ENCODE measurements at places on chromosomes 1 and 21.

- no peak for DNase-seq
These were observed 9.1 kb downstream of the RHOU start for GRCh38 chr1:228744356-228744755.

- no peak for DNase-seq
These were observed 44.5 kb downstream of the TSEN15 start for GRCh38 chr1:184096005-184096404.

DNA sequence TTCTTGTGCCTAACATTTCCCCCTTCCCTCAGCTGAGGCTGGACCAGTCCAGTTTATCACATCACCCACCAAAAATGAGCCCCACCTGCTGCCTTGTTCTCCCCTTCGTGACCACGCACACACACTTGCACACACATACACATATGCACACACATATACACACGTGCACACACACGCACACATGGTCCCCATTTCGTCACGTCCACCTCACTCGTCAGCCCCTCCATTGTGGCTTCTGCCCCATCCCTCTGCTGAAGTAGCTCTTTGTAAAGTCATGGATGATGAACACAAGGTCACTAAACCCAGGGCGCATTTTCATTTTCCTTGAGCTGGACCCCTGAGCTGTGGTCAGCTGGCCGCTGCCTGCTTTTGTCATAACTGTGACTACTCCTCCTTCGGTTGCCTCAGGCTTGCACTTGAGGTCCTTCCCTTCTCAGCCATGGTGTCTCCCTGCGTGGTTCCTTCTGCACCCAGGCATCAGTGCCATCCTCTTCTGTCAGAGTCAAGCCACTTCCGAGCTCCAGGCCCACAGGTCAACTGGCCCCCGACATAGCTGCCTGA, 93.8 kb downstream of the SYT2 start:
- DNase-seq, result no peak

DNA sequence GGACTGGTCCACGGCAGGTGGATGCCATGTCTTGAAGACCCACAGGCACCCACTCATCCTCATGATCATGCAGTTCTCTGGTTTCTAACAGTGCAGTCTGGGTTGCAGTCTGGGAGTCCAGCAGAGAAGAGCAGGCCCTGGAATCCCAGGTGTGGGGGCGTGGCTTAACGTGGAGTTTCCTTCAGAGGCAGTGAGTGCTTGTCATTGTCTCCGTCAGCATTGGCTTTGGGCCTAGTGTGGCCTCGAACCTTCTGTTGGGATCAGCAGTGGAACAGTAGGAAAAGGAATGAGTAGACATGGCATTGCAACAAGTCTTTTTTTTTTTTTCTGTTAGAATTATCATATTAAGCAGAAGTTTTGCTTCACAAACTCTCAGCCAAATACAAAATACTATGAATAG, 12.8 kb downstream of the LGALS8 start:
- no peak for DNase-seq

DNA sequence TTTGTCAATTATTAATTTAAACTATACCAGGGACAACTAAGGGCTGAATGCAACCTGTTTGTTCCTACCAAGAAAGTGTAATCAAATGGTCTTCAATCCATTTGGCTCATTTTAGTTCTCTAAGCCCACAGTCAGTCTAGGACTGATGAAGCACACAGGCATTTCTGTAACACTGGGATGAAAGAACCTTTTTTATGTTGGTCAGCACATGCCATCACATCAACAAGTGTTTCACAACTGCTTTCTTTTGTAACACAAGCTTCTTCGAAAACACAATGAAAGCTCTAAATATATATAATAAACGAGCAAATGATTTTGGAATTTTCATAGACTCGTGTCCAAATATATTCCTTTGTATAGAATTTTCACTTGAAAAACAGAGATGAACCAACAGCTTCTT, 28.8 kb downstream of the HEATR1 start:
- DNase-seq, result no peak

DNA sequence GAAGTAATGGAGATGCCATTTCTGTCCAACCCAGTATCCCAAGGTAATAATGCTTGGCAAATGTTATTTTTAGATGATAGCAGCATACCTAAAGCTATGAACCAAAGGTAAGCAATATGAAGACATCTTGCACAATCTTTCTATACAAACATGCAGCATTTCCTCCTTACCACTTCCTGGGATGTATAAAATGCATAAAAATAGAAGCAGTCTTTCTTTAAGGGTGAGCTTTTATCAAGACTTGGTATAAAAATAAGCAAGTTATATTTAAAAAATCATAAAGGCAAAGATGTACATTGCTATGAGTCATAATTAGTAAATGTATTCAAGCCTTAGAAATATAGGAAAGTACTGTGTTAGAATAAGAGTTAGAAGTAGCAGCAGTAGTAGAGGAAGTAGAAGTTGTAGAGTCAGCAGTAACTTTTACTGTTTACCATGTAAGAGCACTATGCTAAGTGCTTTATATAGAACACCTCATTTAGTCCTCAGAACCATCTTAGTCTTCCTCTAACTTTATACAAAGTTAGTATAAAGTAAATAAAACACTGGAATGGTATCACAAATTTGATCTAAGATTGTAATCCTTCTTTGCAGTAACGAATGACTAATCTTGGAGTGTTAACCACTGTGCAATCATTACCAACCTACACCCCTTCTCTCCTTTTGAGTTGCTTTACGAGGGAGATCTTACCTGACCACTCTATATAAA, 371.3 kb downstream of the VAV3 start:
- DNase-seq, result no peak

GRCh38 chr1:39398278-39399021, 93.0 kb upstream of the BMP8A start:
- no peak for DNase-seq

- DNase-seq, result no peak
These were observed 10.4 kb upstream of the CELA3B start for GRCh38 chr1:21966247-21967000.

- DNase-seq, result no peak
These were observed 64.0 kb downstream of the PLPPR5 start for GRCh38 chr1:98940722-98941079.

DNA sequence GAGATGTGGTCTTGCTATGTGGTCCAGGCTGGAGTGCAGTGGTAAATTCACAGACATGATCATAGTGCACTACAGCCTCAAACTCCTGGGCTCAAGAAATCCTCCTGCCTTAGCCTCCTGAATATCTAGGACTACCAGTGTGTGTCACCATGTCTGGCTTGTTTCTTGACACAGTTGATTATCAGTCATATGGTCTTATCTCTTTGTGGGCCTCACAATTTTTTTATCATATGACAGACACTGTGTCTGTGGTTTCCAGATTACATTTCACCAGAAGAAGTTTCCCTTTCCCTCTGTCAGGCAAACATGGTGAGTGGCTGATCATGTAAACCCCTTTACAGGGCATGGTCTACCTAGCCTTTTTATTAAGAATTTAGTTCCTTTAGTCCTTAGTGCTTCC, 96.1 kb downstream of the HFM1 start:
- no peak for DNase-seq

DNA sequence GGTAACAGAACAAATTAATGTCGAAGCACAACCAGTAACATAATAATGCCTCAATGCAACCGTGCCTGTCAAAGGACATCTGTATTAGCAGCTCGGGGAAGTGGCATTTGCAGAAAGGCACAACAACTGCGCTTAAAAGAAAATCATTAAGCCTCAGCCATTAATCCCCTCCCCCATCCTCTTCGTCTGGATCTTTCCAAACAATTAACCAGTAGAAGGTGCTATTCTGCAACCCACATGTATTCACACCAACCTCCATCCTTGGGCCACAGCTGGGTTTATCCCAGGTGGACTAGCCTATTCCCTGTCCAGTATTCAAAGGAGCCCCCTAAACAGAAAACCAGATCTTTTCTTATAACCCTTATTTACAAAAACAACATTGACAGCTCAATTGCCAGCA, 2.6 kb downstream of the RERE start:
- DNase-seq, result no peak

GRCh38 chr1:22755641-22756040, 45.0 kb downstream of the EPHB2 start:
- DNase-seq, result no peak

DNA sequence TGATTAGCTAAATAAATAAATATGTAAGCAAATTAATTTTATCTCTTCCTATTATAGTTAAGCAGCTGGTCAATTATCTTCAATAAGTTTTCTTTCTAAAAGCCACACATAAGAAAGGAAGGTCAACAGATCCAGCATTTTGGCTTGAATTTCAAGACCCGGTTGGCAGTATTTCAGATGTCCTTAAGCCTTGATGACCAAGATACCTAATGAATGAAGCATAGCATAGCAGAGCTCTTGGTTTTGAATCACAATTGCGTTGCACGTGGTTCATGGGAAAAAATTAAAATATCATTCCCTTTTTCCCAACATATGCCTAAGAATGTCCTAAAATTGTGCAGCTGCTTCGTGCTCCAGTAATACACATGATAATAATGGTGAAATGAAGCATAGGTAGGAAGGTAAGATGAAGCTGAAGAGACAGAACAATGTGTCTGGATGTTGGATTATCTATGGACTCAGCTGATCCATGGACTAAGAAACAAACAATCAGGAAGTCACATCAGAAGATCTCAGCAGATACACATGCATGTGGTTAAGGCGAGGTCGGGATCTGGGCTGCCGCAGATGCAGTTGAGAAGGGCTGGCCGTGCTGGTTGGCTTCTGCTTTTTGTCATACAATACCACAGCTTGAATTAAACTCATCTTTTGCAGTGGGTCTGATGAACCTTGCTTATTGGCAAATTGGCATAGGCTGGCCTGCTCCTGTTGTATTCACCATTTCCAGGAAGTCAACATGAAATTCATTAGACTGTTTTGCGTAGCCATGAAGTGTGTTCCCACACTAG, 284.9 kb upstream of the RUNX1 start:
- no peak for DNase-seq

DNA sequence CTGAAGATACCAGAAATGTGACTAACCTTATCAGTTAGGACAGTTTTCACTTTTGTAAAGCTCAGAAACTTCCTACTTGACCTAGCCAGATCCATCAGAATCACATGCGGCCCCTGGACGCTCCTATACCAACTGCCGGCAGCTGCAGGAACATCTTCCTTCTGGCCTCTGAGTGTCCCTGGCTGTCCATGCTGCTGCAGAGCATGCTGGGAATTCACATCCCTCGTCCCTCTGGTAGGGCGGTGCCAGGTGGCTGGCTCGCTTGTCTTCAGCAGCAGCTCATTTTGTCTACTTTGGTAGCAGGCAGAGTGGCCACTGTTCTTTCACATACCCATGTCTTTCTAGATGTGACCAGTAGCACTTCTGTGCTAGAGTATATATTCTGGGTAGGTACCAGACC, 34.4 kb downstream of the HHAT start:
- DNase-seq, result no peak

DNA sequence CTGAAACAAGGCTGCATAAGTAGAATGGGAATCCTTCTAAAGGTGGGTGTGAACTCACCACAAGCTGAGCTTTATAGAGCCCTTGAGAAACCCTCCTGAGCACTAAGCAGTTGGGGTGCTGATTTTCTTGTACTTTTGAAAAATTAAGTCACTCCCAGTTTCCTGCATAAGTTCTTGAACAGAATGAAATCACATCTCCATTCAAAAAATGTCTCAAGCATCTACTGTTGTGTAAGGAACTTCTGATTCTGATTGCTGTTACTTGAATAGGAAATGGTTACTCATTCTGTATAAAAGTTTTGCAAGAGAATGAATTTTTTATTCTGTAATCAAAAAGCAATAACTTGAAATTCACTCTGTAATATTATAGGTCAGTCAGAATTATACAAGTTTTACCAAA, 50.8 kb upstream of the WNT2B start:
- no peak for DNase-seq

DNA sequence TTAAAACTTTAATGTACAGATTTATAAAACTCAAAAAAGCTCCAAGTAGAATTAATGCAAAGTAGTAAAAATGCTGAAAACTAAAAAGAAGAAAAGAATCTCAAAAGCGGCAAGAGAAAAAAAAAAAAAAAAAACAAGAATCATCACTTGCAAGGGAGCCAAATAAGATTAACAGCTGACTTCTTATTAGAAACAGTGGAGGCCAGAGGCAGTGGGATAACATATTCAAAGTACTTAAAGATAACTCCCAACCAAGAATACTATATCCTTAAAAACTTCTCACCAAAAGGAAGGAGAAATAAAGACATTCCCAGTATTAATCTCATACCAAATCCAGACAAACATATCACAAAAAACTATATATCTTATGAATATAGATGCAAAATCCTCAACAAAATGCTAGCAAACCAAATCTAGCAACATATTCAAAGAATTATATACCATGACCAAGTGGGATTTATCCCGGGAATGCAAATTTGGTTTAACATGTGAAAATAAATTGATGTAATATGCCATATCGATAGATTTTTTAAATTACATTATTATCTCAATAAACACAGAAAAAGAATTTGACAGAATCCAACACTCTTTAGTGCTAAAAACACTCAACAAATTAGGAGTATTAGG, 62.7 kb downstream of the CAMK2N1 start:
- DNase-seq, result no peak

GRCh38 chr1:1435911-1436629, 580 bp downstream of the VWA1 start:
- DNase-seq, result no peak

DNA sequence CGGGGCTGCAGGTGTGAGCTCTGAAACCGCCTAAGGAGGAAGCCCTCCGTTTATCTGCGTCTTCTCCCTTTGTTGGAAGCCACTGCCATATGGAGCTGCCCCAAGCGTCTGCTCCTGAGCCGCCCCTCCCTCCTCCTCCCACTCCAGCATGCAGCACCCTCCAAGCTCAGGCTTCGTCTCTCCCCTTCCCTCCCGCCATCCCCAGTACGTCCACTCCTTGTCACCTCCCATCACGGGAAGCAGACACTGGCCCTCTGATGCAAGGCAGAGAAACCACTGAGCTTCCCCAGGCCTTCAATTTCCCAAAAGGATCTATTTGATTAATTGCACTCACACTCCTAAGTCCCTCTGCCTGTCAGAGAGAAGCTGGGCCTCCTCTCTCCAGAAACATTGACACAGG, 52.5 kb downstream of the NFASC start:
- no peak for DNase-seq

DNA sequence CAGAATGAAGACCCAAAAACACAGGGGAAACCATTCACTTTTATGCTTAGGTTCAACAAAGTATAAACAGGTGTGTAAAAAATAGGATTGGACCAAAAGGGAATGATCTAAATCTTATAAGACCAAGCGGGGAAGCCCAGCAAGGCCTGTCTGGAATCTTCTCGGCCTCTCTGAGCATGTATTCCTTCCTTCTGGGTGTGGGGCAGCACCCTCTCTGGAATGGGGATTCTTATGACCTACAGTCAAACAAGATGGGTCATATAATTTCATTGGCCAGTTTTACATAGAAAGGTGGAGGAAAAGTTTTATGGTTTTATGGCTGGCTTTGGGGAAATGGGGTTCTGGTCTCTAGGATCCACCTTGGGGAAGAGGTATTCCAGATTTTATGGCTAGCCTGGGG, 11.2 kb downstream of the KCNK1 start:
- no peak for DNase-seq

GRCh38 chr1:81569761-81570160, 231.0 kb upstream of the ADGRL2 start:
- DNase-seq, result no peak

GRCh38 chr1:3315399-3316339, 138.8 kb upstream of the ARHGEF16 start:
- no peak for DNase-seq

All from NCI-H187 (cell line).